ENCODE measurements at places on chromosomes 2 and 18. TPM values are rescaled to one million over a fixed set of nuclear protein-coding genes. Genes with fewer than 3 reads are reported as not detected.

The AMER3 gene
- not detected for total RNA-seq

- peak; percentile 66 for DNase-seq
These were observed 1.3 kb downstream of the PRPF40A start for GRCh38 chr2:152715854-152716428.

The PDCD1 gene
- total RNA-seq: 83.3 TPM

GRCh38 chr2:237141571-237142051 is 55.9 kb downstream of the COPS8 start:
- DNase-seq: no peak

The RBKS gene
- 1.4 TPM for total RNA-seq

GRCh38 chr2:226831266-226831665 is 4.6 kb upstream of the RHBDD1 start:
- no peak for DNase-seq

The MTLN gene
- 80.1 TPM for total RNA-seq

GRCh38 chr2:53342248-53342647 is 425.4 kb upstream of the CHAC2 start:
- DNase-seq: no peak

GRCh38 chr18:27064673-27065072 is 120.4 kb downstream of the CHST9 start:
- no peak for DNase-seq

The AQP12B gene
- total RNA-seq: not detected

DNA sequence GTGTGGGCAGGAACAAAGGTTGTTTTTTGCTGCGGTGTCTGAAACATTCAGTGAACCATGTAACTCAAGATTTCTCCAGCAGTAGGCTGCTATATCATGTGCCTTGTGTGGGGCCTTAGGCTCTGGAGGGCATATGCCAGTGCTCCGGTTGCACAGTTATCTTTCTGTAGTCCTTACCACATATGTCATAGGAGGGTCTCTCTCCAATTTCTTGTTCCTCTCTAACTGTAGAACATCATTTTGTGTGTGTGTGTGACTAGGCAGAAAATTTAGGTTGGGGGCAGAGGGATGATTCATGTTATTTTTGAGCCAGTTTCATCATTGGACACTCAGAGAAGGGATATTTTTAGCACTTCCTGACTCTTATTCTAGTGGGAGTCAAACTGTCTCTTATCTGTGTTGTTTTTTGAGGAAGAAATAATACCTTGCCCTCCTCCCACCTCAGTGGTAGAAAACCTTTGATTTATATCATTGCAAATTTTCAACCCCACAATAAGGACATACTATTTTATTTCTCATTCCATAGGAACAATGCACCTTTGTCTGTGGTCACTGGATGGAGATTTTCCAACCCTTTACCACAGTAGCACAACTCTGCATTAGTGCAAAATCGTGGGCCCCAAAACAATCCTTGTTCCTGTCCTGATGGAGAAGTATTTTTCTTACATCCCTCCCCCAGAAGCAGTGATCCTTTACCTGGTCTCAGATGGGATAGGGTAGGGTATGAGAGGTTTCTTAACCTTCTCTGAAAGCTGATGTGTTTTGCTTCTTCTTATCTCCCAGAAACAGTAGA is 113.9 kb downstream of the CCDC74A start:
- no peak for DNase-seq

The ITPRIPL1 gene
- 51.4 TPM for total RNA-seq

GRCh38 chr2:219441451-219442255 is 7.0 kb downstream of the SPEG start:
- peak; percentile 77 for DNase-seq

DNA sequence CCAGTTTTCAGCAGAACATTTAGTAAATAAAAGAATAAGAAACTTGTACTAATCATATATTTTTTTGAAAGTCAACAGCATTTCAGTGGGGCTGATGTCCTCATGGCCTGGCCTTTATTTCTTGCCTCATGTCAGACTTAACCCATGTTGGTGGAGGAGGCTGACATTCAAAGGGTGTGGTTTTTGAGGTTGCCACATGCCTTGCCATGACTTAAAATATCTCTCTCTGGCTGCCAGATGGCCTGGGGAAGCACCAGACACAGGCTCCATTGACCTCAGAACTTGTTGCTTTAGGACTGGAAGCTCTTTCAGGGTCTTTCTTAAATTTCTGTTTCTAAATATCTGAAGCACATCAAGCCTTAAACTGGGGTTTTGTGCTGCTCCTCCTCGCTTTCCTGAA is 32.5 kb upstream of the CD28 start:
- peak; percentile 83 for DNase-seq

GRCh38 chr2:141496810-141497209 is 634.0 kb downstream of the LRP1B start:
- no peak for DNase-seq

GRCh38 chr2:156884216-156884615 is 373.3 kb upstream of the GALNT5 start:
- DNase-seq: no peak

DNA sequence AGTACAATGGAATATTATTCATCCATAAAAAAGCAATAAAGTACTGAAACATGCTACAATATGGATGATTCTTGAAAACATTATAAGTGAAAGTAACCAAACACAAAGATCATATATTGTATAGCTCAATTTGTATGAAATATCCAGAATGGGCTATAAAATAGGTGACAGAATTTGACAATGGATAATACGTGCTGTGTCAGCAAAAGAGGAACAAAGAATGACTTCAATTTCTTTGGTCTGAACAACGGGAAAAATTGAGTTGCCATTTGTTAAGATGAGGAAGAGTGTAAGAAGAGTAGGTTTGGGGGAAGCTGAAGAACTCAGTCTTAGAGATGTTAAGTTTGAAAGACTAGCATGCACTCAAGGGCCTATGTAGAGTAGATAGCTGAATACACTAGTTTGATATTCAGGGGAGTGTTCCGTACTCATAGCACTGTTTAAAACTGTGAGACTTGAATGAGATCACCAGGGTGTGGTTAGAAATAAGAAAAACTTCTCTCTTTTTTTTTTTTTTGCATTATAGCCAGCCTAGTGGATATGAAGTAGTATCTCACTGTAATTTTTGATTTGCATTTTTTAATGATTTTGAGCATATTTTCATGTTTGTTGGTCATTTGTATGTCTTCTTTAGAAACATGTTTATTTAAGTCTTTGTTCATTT is 213.6 kb downstream of the NR4A2 start:
- DNase-seq: no peak

DNA sequence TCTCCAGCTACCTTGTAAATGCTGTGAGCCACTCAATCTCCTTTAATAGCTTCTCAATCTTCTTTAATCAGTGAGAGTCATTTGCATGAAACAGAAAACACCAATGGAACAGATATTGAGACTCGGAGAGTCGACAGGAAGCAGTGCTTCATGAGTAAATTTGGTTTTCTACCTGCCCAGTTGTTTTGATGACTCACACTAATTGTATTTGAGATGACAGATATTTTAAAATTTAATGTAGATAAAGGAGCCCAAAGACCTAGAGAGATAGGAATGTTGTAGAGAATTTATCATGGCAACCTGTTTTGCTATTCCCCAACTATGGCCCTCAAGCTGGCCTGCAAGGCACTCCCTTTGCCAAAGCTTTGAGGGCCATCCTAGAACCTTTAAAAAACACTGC is 119.1 kb downstream of the CDC42EP3 start:
- peak; percentile 28 for DNase-seq

GRCh38 chr18:76391746-76392145 is 103.3 kb downstream of the ZNF516 start:
- DNase-seq: no peak

- no peak for DNase-seq
These were observed 266.3 kb upstream of the LYPD1 start for GRCh38 chr2:132936261-132936660.

GRCh38 chr2:55887351-55887750 is 36.2 kb downstream of the EFEMP1 start:
- no peak for DNase-seq

GRCh38 chr2:102473020-102473419 is at the start of gene SLC9A4:
TSS of gene SLC9A4 (plus strand) at chr2:102473226. CDS start at chr2:102473760, 534 bp downstream.
- peak; percentile 85 for DNase-seq

DNA sequence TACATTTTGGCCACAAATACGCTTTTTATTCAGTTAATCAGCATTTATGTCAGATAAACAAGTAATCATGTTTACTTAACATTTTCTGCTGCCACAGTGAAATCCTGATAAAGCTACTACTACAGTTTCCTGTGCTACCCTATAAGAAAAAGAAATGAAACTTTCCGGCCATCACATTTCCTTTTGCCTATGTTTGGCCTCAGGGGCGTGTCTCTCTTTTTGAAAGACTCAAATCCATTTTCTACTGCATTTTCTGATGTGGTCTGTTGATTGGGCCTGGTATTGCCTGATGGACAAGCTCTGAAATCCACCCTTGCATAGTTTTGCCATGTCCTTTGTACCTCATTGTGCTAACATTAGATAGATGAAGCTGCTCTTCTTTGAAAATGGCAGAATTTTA is 152.6 kb downstream of the AGPS start:
- DNase-seq: no peak

DNA sequence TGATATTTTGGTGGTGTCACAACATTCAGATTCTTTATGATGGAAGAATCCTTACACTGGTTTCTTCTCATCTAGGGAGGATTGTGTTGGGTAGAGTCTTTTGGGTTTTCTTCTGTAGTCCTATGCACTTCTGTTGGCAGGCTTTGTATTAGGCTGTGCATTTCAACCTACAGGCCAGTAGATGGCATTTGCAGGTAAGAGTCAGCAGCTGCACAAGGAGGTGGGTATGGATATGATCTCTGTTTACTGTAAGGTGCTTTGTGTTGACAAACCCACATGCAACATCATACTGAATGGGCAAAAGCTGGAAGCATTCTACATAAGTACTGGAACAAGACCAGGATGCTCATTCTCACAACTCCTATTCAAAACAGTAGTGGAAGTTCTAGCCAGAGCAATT is 656.8 kb downstream of the METTL4 start:
- no peak for DNase-seq

DNA sequence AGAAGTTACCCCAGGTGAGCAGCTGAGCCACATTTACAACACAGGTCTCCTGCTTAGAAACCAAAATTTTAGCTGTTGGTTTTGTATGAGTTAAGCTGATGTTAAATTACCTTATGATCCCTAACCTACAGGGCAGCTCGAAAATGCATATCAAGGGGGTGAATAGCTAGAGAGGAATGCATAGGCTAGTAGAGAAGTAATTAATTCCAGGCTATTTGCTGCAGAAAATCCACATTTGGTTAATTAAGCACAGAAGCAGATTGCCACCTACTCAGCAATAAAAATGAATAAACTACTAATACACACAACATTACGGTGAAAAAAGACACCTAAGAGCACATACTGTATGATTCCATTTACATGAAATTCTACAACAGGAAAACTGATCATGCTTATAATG is 91.4 kb downstream of the OSBPL1A start:
- no peak for DNase-seq

The TTL gene
- 48.5 TPM for total RNA-seq

DNA sequence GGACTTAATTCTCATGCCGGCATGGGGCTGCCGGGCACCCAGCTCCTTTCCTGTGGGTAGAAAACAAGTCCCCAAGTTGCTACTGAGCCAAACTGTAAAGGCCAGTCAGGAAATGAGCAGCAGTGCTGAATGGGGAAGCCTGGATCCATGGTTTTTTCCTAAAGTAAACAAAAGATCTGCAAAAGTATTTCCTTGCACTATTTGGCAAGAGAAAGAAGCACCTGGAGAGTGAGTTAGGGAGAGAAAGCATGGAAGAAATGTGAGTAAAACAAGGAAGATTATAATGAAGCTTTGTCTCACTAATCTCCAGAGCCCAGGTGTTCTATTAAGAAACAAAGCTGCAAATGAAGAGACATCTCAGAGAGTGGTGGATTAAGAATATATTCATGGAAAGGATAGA is 117.6 kb downstream of the METTL8 start:
- DNase-seq: no peak

The KCNF1 gene
- not detected for total RNA-seq

The RGPD5 gene
- total RNA-seq: 29.7 TPM

GRCh38 chr18:59275406-59275949 is 2.2 kb upstream of the RAX start:
- no peak for DNase-seq

DNA sequence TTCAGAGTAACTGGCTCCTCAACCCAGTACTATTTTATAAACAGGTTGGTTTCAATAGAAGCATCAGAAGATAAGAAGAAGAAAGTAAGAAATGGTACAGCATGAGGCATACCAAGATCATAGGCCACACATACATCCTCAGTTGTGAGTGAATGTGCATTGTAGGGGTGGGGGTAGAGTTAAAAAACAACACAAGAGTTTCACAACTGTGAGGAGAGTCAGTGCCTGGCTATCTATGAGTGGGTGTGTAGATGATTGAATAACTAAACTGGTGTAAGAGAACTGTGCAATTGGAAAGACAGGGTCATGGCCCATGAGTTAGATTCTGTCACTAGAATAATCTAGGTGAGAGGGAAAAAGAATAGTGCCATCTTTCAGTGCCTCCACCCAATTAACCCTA is 748.2 kb upstream of the ACVR2A start:
- no peak for DNase-seq

DNA sequence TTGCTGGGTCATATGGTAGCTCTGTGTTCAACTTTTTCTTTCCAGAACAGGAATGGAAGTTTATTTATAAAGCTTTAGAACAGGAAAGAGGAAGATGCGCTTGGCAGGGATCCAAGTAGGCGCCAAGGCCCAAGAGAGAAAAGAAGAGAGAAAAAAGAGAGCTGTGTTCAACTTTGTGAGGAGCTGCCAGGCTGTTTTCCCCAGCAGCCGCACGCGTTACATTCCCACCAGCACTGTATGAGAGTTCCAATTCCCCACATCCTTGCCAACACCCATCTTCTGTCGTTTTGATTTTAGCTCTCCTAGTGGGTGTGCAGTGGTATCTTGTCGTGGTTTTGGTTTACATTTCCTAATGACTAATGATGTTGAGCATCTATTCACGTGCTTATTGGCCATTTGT is 51.4 kb downstream of the KCNF1 start:
- DNase-seq: no peak

The MAPK4 gene
- total RNA-seq: not detected

DNA sequence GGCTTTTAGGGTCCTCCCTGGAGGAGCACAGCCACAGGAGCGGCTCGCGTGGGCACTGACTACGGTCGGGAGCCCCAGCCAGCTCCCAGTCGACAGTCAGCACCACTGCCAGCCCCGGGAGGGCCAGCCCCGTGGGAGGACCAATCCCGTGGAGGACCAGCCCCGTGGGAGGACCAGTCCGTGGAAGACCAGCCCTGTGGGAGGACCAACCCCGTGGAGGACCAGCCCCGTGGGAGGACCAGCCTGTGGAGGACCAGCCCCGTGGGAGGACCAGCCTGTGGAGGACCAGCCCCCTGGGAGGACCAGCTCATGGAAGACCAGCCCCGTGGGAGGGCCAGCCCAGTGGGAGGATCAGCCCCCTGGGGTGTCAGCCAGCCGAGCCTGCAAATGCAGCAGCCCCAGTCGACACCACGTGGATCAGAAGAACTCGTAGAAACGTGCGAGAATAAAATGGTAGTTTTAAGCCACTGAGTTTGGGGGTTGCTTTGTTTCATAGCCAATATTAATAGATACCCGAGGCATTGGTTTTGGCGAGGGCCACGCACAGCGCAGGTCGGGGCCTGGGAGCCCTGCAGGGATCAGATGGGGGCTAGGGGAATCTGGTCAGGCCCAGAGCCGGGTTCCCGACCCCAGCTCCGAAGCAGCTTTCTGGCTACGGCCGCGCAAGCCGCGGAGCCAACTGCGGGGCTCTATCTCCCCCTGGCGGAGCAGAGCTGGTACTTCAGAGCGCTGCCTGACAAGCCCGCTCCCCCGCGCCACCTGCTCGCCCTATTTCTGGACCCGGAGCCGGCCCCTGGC is 73.0 kb downstream of the TEX51 start:
- DNase-seq: peak; percentile 90

The SLC66A3 gene
- total RNA-seq: 10.4 TPM

All from activated CD4-positive, alpha-beta T cell treated with anti-CD3 and anti-CD28 coated beads, Interleukin-2, amount 10 ng/mL, durations not matched to agents 24 days and 14 days (primary cell).